ENCODE measurements at places on chromosomes 2 and 18.

- DNase-seq, result no peak
Measured at GRCh38 chr2:27921880-27922547, 31.5 kb downstream of the BABAM2 start.

DNA sequence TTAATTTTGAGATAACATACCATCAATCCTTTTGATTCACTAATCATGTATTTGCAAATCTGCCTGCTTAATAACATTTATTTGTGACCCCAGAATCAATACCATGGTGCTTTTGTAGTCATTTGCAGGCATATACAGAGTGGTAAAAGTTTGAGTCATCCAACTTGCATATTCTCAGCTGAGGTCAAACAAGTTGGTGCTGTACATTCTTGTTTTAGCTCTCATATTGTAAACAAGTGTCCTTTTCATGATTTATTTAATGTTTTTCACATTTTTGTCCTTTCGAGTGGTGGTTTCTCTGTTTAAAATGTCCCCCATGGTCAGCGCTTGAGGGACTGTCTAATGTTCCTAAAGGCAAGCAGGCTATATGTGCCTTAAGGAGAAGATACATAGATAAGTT is 17.5 kb downstream of the RAB27B start:
- no peak for DNase-seq

DNA sequence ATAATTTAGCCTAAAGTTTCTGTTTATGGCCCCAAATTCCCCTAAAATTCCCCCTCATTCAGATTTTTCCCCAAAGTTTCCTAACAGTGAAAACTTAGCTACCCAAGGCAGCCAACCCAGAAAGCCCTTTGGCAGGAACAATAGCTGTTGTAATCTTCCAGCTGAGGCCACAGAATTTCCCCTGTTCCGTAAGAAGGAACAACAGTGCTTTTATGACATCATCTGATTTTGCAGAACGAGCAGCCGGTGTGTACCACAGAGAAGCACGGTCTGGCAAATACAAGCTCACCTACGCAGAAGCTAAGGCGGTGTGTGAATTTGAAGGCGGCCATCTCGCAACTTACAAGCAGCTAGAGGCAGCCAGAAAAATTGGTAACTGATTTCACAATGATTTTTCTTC is 6.3 kb downstream of the TNFAIP6 start:
- peak; percentile 53 for DNase-seq

- DNase-seq, result no peak
Measured at GRCh38 chr2:6202756-6203155, 510.6 kb downstream of the SOX11 start.

DNA sequence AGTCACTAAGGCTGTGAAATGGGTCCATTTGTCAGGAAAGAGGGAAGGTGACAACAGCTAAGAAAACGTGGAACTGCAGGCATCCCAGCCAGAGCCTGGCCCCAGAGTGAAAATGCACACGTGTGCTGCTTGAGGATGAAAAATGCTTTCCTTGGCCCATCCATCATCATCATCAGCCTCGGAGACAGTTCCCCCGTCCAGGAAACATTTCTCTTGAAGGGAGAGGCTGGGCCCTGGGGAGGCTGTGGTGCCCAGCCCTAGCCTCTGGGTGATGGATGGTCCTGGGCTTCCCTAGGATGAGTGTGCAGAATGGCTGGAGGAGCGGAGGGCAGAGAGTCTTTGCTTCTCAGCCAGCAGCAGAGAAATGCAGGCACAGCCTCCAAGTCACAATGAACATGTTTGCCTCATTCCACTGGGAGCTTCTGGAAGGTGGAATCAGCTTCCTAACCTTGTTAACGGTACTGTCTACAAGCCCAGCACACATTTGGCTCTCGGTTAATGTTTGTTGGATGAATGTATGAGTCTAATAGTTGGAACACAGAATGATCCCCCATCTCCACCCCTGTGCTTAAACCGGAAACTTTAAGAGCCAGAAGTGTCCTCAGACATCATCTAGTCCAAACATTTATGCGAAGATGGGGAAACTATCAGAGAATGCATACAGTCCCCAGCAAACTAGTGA is 164.0 kb downstream of the RDH14 start:
- no peak for DNase-seq

DNA sequence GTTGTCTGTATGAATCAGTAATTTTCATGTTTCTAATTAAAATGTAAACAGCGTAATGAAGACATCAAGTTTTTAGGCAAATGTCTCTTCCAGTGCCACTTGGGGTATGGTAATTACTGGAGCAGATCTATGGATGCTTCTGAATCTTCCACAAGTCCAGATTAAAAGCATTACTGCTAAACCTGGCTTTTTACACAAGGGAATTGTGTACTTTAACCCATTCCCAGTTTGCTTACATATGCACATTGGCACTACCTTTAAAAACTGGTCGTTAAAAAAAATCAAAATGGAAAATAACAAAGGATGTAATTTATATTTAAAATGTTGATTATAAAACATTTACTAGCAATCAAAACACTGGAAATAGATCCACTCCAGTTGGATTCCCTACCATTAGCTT is 19.7 kb downstream of the FIGN start:
- no peak for DNase-seq

- peak; percentile 21 for DNase-seq
Measured at GRCh38 chr18:21741562-21742314, 1.1 kb downstream of the MIB1 start.

DNA sequence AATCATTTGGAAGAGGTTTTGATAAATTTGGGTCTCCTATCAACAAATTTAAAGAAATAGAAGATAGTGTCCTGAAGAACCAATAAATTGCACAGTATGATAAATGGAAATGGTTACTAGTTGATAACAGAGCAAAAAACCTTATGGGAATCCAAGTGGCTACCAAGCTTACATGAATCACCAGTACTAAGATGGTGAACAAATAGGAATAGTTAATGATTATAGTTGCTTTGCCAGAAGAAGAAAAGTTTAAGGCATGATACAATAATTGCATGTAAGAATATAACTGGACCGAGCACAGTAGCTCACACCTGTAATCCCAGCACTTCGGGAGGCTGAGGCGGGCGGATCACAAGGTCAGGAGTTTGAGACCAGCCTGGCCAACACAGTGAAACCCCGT is 19.6 kb upstream of the INO80D start:
- DNase-seq, result no peak

DNA sequence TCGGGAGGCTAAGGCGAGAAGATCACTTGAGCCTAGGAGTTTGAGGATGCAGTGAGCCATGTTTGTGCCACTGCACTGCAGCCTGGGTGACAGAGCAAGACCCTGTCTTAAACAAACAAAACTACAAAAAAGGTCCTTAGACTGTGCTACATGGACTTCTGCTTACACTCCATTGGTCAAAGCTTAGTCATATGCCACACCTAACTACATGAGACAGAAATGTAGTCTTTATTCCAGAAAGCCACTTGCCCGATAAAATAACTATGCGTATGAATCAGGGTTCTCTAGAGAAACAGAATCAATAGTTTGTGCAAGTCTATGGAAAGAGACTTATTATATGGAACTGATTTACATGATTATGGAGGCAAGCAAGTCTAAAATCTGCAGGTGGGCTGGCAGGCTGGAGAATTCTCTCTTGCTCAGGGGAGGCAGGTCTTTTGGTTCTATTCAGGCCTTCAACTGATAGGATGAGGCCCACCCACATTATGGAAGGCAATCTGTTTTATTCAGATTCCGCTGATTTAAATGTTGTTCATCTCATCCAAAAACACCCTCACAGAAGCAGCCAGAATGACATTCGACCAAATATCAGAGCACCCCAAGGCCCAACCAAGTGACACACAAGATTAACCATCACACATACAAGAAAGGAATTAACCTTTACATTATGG is 114.4 kb upstream of the SIX2 start:
- no peak for DNase-seq

All from CD4-positive, alpha-beta T cell treated with Interleukin-1 beta for 1 hour (primary cell).